Coronary artery (tissue), 2 donors: ENCODE measurements at places on chromosomes 12 and 14.
A peak's percentile ranks its signal among the peaks of the same experiment; 100 is the strongest.

GRCh38 chr12:117674763-117675162, 294.0 kb downstream of the KSR2 start:
- DNase-seq: no peak

DNA sequence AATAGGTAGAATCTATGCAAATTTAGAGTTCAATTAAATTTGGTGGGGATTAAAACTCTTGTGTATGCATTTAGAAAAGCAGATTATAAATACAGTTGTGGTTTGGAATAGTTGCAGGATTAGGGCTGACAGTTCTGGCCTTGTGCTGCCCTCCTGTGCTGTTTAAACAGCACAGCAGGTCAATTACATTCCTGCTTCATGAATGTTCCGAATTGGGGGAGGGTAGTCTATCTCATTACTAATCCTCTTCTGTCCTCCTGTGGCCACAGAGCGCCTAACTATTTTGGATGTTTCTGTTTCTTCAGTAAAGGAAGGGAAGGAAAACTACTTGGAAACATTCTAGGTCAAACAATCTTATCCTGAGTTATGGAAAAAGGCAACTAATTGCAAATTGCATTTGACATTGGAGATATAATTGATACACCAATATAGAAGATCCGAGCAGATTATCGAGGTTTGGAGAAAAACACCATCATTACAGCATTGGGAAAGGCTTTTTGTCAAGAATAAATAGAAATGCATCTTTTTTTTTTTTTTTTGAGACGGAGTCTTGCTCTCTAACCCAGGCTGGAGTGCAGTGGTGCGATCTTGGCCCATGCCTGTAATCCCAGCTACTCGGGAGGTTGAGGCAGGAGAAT, 8.7 kb upstream of the GPR19 start:
- DNase-seq: no peak

DNA sequence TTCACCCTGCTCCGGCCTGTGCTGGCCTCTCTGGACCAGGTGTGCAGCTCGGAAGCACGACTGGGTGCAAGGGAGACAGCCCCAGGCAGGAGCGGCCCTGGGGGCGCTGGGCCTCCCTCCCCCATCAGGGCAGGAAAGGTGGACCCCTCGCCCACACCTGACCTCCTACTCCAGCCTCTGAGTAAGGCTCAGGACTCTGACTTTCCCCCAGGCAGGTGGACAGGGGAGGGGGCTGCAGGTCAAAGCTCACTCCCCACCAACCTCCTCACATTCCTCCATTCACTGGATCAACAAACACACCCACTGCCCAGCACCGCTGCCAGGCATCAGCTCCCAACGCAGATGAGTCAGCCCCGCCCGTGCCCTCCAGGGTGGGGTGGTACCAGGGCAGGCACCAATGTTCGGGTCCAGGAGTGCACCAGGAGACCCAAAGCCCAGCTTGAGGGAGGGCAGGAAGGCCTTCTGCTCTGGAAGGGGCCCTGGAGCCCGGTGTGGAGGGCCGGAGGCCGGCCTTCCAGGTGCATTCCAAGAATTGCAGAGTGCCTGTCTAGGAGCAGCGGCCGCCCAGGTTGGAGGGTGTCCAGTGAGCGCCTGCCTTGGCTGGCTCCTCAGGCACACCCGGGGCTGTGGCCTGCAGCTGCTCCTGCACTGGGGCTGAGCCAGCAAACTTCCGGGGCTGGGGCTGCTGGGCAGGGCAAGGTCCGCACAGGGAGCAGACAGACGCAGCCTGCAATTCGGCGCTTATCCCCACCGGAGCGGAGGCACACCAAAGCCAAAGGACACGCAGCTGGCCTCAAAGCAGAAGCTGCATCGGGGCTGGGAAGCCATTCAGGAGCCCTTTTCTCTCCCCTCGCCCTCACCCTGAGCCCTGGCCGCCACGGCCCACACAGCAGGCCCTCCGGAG, 1.6 kb upstream of the INF2 start:
- no peak for DNase-seq

DNA sequence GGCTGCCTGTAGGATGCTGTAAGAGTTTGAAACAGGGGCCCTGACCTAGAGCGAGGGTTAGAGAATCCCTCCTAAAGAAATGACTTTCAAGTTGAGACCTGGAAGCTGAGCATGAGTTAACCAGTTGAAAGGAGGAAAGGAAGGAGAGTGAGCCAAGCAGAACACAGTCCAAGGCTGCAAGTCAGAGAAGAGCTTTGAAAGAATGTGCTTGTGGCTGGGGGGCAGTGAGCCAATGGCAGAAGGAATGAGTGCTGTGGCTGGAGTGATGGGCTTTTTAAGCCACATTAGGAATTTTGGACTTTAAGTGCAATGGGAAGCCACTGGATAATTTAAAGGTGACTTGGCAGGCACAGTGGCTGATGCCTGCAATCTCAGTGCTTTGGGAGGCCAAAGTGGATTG, 18.1 kb downstream of the CDKN1B start:
- no peak for DNase-seq

DNA sequence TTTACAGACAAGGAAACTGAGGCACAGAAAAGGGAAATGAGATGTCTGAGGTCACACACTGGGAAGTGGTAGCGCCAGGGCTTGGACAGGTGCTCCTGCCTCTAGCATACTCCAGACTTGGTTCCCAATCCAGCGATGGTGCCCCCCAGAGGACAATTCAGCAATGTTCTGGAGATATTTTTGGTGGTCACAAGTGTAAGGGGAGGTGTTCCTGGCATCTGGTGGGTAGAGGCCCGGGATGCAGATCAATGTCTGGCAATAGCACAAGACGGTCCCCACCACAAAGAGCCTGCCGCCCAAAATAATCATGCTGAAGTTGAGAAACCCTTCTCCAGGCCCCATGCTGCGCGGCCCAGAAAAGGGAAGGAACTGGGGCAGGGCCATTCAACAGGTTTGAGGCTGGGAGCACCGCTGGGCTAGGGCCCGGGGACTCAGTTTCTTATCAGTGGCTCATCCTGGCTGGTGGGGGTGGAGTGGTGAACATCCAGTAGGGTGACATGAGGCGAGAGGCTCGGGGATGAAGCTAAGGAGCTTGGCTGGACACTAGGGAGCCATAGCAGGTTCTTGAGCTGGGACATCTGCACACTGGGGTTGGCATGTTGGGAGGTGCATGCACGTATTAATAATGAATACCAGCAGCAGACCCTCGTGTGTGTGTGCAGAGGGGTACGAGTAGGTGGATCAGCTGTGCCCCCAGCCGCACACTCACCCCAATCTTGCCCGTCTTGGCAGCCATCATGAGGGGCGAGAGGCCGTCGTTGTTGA, 35.1 kb downstream of the TRPV4 start:
- no peak for DNase-seq

DNA sequence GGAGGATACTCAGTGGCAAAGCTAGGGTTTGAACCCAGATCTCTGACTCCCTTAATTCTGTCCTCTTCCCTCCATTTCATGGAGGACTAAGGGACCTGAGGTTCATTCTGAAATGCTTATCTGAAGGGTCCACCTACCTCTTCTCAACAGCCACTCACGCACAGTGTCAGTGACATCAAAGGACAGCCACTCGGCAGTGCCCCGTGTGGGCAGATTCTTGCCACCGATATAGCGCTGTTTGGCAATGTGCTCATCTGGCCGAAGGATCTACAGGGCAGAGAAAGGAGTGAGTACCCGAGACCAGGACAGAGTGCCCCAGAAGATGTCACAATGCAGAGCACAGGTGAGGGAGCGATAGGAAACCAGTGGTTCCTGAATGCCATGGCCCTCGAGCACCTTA, 10.8 kb downstream of the TGFB3 start:
- DNase-seq: no peak

DNA sequence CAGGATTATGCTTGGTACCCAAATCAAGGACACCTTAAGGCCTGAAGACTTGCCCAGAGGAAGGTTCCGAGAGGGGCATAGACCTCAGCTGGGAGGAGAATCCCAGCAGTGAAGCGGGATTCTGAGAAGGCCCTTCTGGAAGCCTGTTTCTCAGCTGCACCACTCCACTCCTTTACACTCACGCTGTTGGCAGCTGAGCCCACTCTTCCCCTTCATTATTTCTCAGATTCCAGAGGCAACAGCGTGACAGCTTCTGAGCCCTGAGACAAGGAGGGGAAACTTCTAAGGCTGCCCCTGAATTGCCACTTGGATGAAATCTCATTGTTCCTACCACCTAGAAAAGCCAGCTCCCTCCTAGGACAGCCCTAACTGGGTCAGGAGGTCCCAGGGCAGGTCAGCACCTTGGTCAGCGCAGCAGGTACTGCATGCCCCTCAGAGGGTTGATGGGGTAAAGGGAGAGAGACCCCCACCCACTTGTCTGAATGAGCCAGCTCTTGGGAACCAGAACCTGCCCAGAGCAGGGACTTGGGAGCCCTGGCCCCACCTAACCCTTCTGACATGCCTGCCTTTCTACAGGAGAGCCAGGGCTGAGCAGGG, 53.9 kb downstream of the ISCA2 start:
- DNase-seq: no peak

DNA sequence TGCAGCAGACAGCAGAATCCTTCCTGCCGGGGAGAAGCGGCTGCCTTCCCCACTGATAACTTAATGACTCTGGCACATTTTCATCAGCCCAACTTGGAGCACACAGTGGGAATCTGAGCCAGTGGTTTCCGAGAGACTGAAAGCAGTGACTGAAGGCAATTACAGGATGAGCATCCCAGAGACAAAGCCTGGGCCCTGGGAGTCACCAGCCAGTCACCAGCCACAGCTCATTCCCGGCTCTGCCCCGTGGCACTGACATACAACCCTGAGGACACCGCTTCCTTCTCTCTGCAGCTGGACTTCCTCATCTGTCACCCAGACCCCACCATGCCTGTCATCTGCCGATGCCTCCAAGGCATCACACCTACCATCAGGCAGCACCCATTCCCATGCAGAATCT, 192.3 kb downstream of the DPF3 start:
- no peak for DNase-seq

DNA sequence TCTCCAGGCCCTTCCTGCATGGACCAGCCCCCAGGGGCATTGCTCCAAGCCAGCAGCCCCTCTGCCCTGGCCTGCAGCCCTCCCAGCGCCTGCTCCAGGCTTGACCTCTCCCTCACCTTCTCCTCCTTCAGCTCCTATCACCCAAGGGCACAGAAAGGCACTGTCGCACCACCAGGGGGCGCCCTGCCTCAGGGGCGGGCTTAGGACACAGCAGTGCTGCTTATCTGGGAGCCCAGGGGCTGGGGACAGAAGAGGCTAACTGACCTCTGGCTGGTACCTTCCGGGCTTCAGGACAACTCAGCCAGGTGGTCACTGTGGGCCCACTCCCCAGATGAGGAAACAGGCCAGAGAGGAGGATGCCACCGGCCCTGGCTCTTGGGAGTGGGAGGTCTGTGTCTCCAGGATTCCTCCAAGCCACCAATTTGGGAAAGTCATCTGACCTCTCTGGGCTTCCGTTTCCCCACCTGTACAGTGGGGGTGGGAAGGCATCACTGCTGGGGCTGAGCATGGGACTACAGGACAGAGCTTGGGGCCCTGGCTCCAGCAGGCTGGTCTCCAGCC, 25.3 kb upstream of the GPR132 start:
- peak; percentile 86 for DNase-seq

- DNase-seq: no peak
Observed at GRCh38 chr14:54840336-54840735, 62.3 kb downstream of the GCH1 start.

GRCh38 chr14:76386944-76387782, 11.2 kb downstream of the ESRRB start:
- no peak for DNase-seq

GRCh38 chr12:19130224-19131024, 891 bp downstream of the PLEKHA5 start:
- peak; percentile 73 for DNase-seq

DNA sequence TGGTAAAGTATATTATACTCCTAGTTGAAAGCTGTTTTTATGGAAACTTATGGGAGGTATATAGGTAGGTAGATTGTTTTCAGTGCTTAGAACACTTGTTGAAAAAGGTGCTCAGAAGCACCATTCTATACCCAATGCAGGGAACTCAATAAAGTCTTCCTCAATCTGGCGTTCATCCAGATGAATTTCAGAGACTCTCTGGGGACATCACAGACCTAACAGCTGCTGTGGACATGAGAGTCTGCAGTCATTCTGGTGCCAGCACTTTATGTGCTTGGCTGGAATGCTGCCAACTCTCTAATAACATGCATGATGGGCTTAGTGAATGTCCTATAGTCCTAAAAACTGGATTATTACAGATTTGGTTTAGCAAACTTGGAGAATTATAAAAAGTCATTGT, 115.9 kb downstream of the NTN4 start:
- no peak for DNase-seq

GRCh38 chr12:22684140-22685118, 59.5 kb downstream of the ETNK1 start:
- DNase-seq: no peak

GRCh38 chr12:111401167-111401605, 4.5 kb upstream of the SH2B3 start:
- no peak for DNase-seq

- DNase-seq: no peak
Observed at GRCh38 chr14:100299238-100299560, 7.0 kb downstream of the SLC25A29 start.

- DNase-seq: no peak
Observed at GRCh38 chr12:117521867-117522266, 160.4 kb upstream of the NOS1 start.

DNA sequence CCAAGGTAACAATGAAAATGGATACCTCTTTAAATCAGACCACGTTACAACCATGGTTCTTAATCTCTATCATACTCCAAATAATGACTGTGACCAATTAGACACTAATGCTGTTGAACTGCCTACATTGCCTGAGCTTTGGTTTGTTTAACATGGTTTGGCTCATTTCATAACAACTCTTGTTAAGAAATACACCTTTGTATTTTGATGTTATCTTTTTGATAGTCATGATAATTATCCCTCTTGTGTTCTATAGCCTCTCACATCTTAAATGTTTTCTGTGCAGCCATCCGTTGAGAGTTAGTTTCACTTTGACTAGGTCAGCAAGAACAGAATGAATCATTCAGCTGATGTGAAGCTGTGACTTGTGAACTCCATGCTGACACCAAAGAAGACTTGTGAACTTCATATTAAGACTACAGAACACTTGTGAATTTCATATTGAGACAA, 75.5 kb upstream of the RERGL start:
- DNase-seq: no peak

- no peak for DNase-seq
Observed at GRCh38 chr12:82326905-82327503, 31.2 kb downstream of the CCDC59 start.

GRCh38 chr14:79256380-79256779, 954.9 kb downstream of the DIO2 start:
- no peak for DNase-seq

GRCh38 chr14:104253223-104253822, 114.9 kb downstream of the KIF26A start:
- DNase-seq: peak; percentile 63

- DNase-seq: no peak
Observed at GRCh38 chr12:48999371-49000131, at the start of gene DDN. Gene DDN (minus strand): TSS chr12:48999375. CDS start chr12:48999287, 88 bp downstream.

- no peak for DNase-seq
Observed at GRCh38 chr14:37047996-37048395, 124.4 kb downstream of the SLC25A21 start.

GRCh38 chr14:95959317-95959716, 79.8 kb upstream of the C14orf132 start:
- no peak for DNase-seq

GRCh38 chr12:94596596-94596995, 53.8 kb downstream of the TMCC3 start:
- DNase-seq: no peak

- peak; percentile 41 for DNase-seq
Observed at GRCh38 chr12:110931315-110931728, 10.9 kb upstream of the MYL2 start.

- no peak for DNase-seq
Observed at GRCh38 chr12:100348657-100349454, 8.0 kb upstream of the SLC17A8 start.

- no peak for DNase-seq
Observed at GRCh38 chr12:62562846-62563245, 96.2 kb downstream of the MON2 start.

GRCh38 chr14:71713016-71713415, 219.2 kb upstream of the RGS6 start:
- DNase-seq: no peak
